ENCODE measurements at places on chromosomes 1 and 21. TPM values are rescaled to one million over a fixed set of nuclear protein-coding genes. Genes with fewer than 3 reads are reported as not detected.

The DTL gene
- 8.0 TPM for polyA plus RNA-seq

The MIXL1 gene
- polyA plus RNA-seq, result 1.1 TPM

The AGMAT gene
- 1.9 TPM for polyA plus RNA-seq

The RPE65 gene
- 3.7 TPM for polyA plus RNA-seq

DNA sequence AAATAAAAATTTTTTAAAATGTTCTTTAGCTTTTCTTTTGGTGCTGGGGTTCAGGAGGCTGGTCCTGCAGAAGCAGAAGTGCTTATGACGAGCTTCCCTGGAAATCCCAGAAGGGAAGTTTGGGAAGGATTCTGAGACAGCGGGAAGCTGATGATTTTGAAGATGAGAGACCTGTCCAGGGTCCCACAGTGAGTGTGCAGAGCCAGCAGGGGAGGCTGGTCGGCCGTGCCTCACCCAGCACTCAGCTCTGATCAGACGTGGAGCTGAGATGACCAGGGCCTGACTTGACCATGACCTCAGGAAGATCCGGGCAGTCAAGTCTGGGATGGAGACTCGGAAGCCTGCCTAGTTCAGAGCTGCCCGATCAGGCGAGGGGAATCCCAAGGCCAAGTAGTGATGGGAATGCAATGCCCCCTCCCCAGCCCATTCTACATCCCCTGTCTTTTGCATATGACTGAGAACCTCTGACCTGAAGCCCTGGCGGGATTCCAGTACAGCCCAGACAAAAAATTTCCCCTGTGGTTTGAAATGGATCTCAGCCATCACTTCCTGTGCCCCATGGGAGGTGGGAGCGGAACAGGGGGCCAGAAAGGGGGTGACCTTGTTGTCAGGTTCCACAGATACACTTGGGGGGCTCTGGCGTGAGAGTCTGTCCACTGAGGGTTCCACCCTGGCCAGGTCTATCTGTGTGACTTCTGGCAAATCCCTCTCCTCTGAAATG, 96.8 kb upstream of the RUNX3 start:
- DNase-seq, result no peak
- H3K4me3 ChIP-seq, result no peak overlapping the region
- no peaks in the 10 kb centered on the region for H3K27me3 ChIP-seq
- no peaks in the 10 kb centered on the region for H3K36me3 ChIP-seq
- no peak overlapping the region for H3K27ac ChIP-seq
- H3K4me1 ChIP-seq, result peaks cover 21% of the 10 kb centered on the region

GRCh38 chr1:162560303-162561036, 1.1 kb upstream of the UAP1 start:
- no peak for DNase-seq
- no peaks in the 10 kb centered on the region for H3K27me3 ChIP-seq
- peaks cover 8% of the 10 kb centered on the region for H3K4me1 ChIP-seq
- no peaks in the 10 kb centered on the region for H3K36me3 ChIP-seq
- H3K27ac ChIP-seq, result peak overlapping the region; percentile 94

GRCh38 chr1:27348861-27349783, 7.3 kb downstream of the SYTL1 start:
- H3K27me3 ChIP-seq, result peaks cover 37% of the 10 kb centered on the region
- H3K36me3 ChIP-seq, result peaks cover 8% of the 10 kb centered on the region
- peak overlapping the region; percentile 9 for H3K4me3 ChIP-seq
- H3K27ac ChIP-seq, result no peak overlapping the region
- H3K4me1 ChIP-seq, result peaks cover 28% of the 10 kb centered on the region

GRCh38 chr1:203428981-203429599, 46.5 kb upstream of the PRELP start:
- no peaks in the 10 kb centered on the region for H3K27me3 ChIP-seq
- DNase-seq, result no peak
- H3K36me3 ChIP-seq, result no peaks in the 10 kb centered on the region
- no peaks in the 10 kb centered on the region for H3K4me1 ChIP-seq

- H3K4me1 ChIP-seq, result no peaks in the 10 kb centered on the region
- H3K36me3 ChIP-seq, result no peaks in the 10 kb centered on the region
- no peaks in the 10 kb centered on the region for H3K27me3 ChIP-seq
- no peak overlapping the region for H3K27ac ChIP-seq
- DNase-seq, result no peak
Measured at GRCh38 chr1:194225821-194226220, 1039.4 kb upstream of the B3GALT2 start.

DNA sequence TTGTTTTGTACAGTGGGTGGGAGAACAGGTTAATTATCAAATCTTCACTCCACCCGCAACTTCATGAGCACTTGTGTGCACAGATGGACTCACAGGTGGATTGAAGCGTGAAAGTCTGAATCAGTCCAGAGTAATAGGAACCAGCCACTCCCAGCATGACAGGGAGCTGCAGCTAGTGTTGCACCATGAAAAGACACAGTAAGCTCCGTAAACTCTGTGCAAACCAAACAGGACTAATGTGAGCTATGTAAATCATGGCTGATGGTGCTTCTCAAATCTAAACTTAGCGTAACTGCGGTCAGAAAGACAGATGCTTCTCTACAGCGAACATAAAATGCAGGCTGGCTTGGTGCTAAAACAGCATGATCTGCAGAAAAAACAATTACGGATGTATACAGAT, 114.4 kb downstream of the CENPF start:
- no peaks in the 10 kb centered on the region for H3K36me3 ChIP-seq

DNA sequence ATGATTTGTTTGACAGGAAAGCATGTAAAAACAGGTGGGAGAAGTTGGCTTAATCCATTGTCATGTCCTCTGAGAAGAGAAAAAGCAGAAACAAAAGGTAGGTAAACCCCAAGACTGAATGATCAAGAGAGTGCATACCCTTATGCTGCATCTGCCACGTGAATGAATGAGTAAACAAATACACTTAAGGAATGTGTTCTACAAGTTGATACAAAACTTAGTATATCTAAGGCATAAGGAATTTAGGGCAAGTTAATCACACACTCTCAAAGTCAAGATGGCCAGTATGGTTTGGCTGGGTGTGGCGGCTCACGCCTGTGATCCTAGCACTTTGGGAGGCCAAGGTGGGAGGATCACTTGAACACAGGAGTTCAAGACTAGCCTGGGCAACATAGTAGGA, 34.2 kb downstream of the HMCN1 start:
- no peak overlapping the region for H3K4me3 ChIP-seq
- no peaks in the 10 kb centered on the region for H3K4me1 ChIP-seq
- no peaks in the 10 kb centered on the region for H3K36me3 ChIP-seq
- H3K27me3 ChIP-seq, result no peaks in the 10 kb centered on the region

DNA sequence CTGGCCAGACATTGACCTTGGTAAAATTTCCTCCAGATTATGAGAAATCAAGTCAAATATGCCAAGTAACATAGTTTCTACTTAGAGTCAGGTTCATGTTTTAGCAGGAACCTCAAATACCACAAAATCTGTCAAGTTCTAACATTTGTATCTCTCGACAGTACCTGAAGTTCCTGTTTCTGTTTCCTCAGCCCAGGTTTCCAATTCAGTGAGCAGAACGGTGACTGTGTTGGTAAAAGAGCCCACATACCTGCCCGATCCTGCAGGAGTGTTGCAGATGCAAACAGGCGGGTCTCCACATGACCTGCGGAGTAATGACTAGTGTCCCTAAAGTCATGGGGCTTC, 57.9 kb upstream of the LGALS8 start:
- H3K4me1 ChIP-seq, result no peaks in the 10 kb centered on the region
- no peaks in the 10 kb centered on the region for H3K36me3 ChIP-seq
- no peak overlapping the region for H3K27ac ChIP-seq
- DNase-seq, result no peak
- no peak overlapping the region for H3K4me3 ChIP-seq

DNA sequence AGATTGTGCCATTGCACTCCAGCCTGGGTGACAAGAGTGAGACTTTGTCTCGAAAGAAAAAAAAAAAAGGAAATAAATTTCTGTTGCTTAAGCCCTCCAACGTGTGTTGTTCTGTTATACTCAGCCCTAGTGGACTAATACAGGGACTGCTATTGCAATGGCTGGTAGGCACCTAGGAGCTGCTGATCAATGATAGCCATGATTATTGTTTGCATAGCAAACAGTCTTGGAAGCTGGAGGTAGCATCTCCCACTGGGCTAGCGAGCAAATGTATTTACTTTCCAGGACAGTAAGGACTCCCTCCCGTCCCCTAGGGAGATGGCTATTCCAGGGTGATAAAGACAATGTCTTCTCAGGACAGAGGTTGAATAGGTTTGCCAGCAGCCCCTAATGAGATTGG, 13.5 kb upstream of the TNFRSF8 start:
- no peaks in the 10 kb centered on the region for H3K27me3 ChIP-seq
- H3K36me3 ChIP-seq, result no peaks in the 10 kb centered on the region
- DNase-seq, result no peak
- H3K4me3 ChIP-seq, result no peak overlapping the region
- H3K4me1 ChIP-seq, result peaks cover 40% of the 10 kb centered on the region

DNA sequence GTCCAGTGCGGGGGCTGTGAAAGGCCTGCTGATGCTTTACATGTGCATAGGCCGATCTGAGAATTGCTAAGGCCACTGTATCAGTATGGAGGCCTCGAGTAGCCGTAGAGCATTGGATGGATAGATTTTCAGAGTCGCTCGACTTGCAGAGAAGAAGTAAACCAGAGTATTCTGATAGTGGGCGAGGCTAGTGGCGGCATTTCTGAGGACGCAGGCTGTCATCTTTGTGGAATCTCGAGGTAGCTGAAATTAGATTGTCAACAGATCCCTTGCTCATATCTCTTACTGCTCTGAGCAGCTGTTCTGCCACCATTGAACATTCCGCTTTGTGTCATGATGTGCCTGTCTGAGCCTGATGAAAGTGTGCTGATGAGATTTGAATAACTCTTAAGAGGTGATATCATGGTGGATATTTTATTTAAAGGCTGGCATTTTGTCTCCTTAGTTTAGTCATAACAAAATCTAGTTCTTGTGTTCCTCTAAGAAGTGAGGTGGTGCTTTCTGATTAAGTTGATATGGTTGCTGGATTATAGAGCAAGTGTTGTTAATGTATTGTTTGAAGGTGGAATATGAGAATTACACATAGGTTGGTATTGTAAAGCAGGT, 1.5 kb downstream of the KIF1B start:
- DNase-seq, result no peak
- peaks cover 19% of the 10 kb centered on the region for H3K4me1 ChIP-seq
- H3K27ac ChIP-seq, result peak overlapping the region; percentile 99
- no peaks in the 10 kb centered on the region for H3K27me3 ChIP-seq
- peak overlapping the region; percentile 97 for H3K4me3 ChIP-seq

- H3K27ac ChIP-seq, result no peak overlapping the region
- DNase-seq, result no peak
- H3K4me3 ChIP-seq, result no peak overlapping the region
- H3K4me1 ChIP-seq, result peaks cover 25% of the 10 kb centered on the region
Measured at GRCh38 chr1:42937141-42937696, 21.4 kb downstream of the SLC2A1 start.

GRCh38 chr1:93880731-93881130, 1.7 kb upstream of the DNTTIP2 start:
- DNase-seq, result no peak
- no peak overlapping the region for H3K4me3 ChIP-seq
- no peaks in the 10 kb centered on the region for H3K27me3 ChIP-seq
- H3K27ac ChIP-seq, result no peak overlapping the region

DNA sequence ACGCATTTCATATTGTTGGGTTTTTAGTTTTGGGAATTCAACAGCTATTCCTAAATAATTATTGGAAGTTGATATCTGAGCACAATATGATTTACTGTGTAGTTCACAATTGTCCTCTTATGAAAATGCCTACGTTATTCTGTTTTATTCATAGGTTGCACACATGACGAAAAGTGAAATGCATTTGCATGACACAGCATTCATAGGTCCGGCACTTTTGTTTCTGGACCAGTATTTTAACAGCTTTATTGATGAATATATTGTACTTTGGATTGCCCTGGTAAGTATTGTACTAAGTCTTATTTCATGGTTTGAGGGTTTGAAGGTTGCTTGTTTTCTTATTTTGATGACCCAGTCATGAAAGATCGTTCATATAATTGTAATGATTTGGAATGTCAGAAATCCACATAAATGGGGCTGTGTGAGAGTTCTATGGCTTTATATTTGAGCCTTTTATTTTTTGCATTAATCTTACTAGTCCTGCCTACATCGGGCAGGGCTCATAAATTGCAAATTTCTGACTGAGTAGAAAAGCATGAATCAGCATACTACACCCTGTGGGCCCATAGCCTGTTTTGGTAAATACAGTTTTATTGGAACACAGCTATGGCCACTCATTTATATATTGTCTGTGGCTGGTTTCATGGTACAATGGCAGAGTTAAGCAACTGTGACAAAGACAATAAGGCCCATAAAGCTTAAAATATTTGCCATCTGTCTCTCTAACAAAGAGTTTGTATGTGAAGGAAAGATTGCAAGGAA, 17.0 kb downstream of the DENND2D start:
- no peaks in the 10 kb centered on the region for H3K27me3 ChIP-seq
- no peak for DNase-seq
- H3K4me1 ChIP-seq, result no peaks in the 10 kb centered on the region
- no peak overlapping the region for H3K4me3 ChIP-seq

DNA sequence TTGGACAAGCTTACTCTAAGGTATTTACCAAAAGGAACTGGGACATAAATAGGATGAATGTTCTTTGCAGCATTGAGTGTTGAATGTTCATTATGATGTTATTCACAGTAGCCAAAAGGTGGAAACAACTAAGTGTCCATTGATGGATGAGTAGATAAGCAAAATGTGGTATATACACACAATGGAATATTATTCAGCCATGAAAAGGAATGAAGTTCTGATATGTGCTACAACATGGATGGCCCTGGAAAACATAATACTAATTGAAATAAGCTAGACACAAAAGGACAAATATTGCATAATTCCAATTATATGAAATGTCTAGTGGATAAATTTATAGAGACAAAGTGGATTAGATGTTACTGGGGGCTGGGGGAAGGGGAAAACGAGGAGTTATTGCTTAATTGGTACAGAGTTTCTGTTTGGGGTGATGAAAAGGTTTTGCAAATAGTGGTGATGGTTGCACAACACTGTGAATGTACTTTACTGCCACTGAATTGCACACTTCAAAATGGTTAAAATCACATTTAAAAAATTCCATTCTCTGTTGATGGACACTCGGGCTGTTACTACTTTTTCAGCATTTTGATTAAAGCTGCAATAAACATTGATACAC, 2.9 kb downstream of the MTARC1 start:
- no peak overlapping the region for H3K27ac ChIP-seq
- H3K4me1 ChIP-seq, result peaks cover 22% of the 10 kb centered on the region
- no peak for DNase-seq
- no peaks in the 10 kb centered on the region for H3K27me3 ChIP-seq

DNA sequence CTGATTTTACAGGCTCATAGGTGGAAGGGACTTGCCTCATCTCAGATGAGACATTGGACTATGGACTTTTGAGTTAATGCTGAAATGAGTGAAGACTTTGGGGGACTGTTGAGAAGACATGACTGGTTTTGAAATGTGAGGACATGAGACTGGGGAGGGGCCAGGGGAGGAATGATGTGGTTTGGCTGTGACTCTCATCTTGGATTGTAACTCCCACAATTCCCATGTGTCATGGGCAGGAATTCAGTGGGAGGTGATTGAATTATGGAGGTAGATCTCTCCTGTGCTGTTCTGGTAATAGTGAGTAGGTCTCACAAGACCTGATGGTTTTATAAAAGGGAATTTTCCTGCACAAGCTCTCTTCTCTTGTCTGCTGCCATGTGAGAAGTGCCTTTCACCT, 20.8 kb downstream of the SCYL3 start:
- peaks cover 5% of the 10 kb centered on the region for H3K4me1 ChIP-seq
- H3K27me3 ChIP-seq, result no peaks in the 10 kb centered on the region
- peaks cover 37% of the 10 kb centered on the region for H3K36me3 ChIP-seq

- no peaks in the 10 kb centered on the region for H3K27me3 ChIP-seq
- H3K27ac ChIP-seq, result no peak overlapping the region
- H3K36me3 ChIP-seq, result peaks cover 100% of the 10 kb centered on the region
- no peak for DNase-seq
- H3K4me3 ChIP-seq, result no peak overlapping the region
- no peaks in the 10 kb centered on the region for H3K4me1 ChIP-seq
Measured at GRCh38 chr1:2404890-2405511, 7.4 kb downstream of the PEX10 start.

Data from spinal cord (tissue), 10 donors.